Karpas-422 (cell line): ENCODE measurements at places on chromosomes 7 and 10.

GRCh38 chr10:64261092-64261491, 739.9 kb downstream of the REEP3 start:
- no peak for DNase-seq

GRCh38 chr7:66267249-66267648, 62.1 kb downstream of the TPST1 start:
- DNase-seq: no peak

DNA sequence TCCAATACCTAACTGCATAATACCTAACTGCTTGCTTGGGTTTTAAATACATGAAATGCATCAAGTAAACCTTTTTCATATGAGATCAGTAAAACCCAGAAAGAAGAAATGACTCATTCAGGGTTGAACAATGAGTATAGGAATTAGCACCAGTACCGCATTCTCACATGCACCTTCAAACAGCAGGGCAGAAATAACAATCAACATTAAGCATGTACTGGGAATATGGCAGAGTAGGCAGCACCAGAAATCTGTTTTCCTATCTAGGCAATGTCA, 850.3 kb upstream of the SORCS1 start:
- DNase-seq: no peak

DNA sequence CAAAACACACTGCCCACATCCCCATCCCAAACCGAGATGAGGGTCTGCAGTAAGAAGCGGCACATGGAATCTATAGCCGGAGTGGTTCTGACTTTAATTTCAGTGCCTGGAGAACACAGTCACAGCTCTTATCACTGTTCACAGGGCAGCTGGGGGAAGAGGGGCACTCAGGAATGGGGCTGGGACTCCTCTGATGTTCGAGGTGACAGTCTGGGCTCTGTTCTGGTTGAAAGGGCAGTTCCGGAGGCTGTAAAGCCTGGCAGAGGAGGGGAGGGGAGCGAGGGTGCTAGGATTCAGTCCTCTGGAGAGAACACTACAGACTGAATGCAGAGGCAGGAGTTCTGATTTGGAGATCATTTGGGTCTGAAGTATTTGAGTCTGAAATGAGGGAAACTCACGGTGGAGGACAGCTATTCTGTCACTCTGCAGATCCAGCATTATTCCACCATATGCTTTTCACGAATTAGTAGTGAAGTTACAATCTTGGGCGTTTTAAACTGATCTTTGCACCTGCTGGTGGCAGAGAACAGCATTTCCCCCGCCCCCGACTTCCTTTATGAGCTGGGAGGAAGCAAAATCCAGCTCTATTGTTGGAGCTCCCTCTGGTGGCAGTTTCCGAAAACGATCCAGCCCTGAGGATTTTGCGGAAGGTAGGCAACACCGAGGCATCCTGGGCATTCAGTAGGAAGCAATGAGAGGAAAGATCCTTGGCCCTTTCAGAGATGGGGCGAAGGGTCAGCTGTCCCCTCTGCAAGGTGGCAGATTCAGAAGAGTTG, 22.7 kb upstream of the KCNK18 start:
- peak; percentile 94 for DNase-seq

DNA sequence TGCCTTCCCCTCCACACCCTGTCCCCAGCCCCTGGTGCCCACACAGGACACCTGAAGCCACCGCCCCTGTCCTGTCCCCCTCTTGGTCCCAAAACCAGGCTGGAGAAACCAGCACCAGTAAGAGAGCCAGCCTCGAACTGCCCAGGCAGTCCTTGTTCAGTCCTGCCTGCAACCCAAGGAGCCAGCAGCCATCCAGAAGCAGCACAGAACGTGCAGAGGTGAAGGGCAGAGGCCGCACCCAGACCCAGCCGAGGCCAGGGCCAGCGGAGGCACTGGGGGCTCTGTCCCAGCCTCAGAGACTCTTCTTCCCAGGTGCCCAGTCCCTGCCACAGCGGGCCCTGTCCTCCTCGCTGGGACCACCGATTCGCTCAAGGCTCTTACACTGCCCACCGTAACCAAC, 23.3 kb upstream of the CNPY1 start:
- DNase-seq: no peak

DNA sequence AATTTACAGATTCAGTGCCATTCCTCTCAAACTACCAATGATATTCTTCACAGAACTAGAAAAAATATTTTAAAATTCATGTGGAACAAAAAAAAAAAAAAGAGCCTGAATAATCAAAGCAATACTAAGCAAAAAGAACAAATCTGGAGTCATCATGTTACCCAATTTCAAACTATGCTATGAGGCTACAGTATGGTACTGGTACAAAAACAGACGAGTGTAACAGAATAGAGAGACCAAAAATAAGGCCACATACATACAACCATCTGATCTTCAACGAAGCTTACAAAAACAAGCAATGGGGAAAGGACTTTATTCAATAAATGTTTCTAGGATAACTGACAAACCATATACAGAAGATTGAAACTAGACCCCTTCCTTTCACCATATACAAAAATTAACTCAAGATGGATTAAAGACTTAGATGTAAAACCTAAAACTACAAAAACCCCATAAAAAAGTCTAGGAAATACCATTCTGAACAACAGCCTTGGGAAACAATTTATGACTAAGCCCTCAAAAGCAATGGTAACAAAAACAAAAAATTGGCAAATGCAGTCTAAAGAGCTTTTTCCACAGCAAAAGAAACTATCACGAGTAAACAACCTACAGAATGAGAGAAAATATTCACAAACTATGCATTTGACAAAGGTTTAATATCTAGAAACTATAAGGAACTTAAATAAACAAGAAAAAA, 207.7 kb downstream of the PTN start:
- DNase-seq: no peak

DNA sequence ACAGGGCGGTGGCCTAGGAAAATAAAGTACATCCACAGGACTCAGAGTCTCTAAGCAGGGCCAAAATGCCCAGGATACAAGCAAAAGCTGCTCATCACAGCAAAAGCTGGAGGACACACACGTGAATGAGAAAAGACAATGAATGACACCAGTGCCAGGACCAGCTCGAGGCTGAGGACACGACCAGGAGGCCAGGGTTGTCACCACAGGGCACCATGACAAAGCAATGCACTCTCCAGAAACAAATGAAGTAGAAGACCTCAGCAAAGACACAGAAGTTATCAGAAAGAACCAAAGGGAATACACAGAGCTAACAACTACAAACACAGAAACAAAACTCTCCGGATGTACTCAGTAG, 92.1 kb downstream of the FOXL3 start:
- no peak for DNase-seq

DNA sequence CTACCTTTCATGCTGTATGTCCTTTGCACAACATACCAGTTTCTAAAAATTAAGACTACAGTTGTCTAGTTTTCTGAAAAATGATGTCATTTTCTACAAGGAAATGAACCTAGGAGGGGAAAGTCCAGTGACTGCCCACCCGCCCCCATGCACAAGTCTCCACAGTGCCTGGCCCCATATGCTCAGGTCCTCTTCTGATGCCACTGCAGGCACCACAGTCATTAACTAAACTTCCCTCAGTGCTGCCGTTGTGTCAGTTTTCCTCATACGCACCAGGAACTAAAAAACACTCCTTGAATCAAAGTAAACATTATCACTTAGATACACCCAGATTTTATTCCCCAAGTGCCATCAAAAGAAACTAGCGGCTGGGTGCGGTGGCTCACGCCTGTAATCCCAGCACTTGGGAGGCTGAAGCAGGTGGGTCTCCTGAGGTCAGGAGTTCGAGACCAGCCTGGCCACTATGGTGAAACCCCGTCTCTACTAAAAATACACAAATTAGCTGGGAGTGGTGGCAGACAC, 6.9 kb upstream of the TNS3 start:
- DNase-seq: no peak
